ENCODE measurements at places on chromosomes 3 and 15.
A peak's percentile ranks its signal among the peaks of the same experiment; 100 is the strongest.

GRCh38 chr15:41914411-41914810, 20.6 kb upstream of the SPTBN5 start:
- no peak for DNase-seq

- no peak for DNase-seq
Measured at GRCh38 chr3:157070678-157070999, 89.3 kb downstream of the CCNL1 start.

- DNase-seq: no peak
Measured at GRCh38 chr3:72800869-72801268, 47.4 kb downstream of the SHQ1 start.

GRCh38 chr3:73530022-73530396, 94.7 kb downstream of the PDZRN3 start:
- no peak for DNase-seq

GRCh38 chr15:39586387-39587095, 5.7 kb downstream of the THBS1 start:
- DNase-seq: no peak

DNA sequence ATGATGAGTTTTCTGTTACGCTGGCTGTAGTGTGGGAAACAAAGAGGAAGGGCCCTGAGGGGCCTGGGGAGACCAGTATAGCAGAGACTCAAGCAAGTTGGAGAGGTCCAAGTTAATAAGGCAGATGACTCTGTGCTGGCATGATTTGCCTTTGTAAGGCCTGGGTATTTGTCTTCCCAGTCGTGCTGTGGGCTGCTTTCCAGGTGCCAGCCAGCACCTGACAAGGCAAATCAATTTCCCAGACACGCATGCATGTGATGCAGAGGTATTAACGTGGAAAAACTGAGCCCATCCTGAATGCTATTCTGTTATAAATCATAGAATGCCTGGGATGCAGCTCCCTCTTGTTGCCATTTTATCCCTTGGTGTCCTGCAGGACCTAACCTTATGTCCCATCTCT, 175.6 kb downstream of the MFSD1 start:
- DNase-seq: no peak

DNA sequence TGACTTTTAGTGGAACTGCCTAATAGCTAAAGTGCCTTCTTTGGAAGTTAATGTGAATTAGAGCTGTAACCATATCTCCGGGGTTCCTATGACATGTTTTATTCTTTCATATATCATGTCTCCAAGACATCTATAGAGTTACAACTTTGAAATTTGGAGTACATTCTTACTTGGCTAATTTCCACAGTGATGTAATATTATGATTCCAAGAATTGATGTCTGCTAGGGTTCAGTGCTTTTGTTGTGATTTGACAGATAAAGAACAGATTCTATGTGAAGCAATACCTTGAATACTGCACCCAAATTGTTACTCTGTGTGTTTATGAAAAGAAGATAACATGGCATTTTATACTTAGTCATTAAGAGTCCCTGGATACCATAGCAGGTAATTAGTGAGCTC, 934.3 kb downstream of the NTRK3 start:
- DNase-seq: no peak

- DNase-seq: no peak
Measured at GRCh38 chr15:55241891-55242290, 45.1 kb upstream of the RSL24D1 start.

- DNase-seq: peak; percentile 73
Measured at GRCh38 chr3:100993309-100993708, at the start of gene ABI3BP. ABI3BP (minus strand) TSS chr3:100993421; CDS start chr3:100993384, 37 bp downstream.

GRCh38 chr3:184078851-184079250, 18.0 kb upstream of the HTR3E start:
- DNase-seq: no peak

GRCh38 chr15:63481105-63481810, 23.1 kb upstream of the USP3 start:
- DNase-seq: no peak

GRCh38 chr15:77656294-77656693, 23.6 kb upstream of the LINGO1 start:
- DNase-seq: peak; percentile 11

- DNase-seq: no peak
Measured at GRCh38 chr3:10334459-10334858, 13.5 kb upstream of the SEC13 start.

DNA sequence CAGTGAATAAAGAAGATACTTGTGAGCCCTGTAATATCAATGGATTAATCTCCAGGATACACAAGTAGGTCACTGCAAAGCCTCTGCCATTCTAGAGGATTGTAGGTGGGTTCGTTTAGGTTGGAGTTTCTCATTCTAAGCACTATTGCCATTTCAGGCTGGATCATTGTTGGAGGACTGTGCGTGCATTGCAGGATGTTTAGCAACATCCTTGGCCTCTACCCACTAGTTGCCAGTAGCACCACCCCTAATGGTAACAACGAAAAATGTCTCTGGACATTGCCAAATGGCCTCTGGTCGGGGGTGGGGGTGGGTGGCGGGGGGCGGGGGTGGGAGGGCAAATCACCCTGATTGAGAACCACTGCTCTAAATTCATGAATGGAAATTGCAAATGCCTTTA, 4.9 kb upstream of the IFT57 start:
- no peak for DNase-seq

Measured in OCI-M1 (cell line).